ENCODE measurements at places on chromosomes 6 and 20. TPM values are rescaled to one million over a fixed set of nuclear protein-coding genes. Genes with fewer than 3 reads are reported as not detected.

Gene TREML2
- 4.3 TPM for total RNA-seq

Gene DNAH8
- total RNA-seq, result not detected

Gene EYA2
- total RNA-seq, result 9.1 TPM

Gene CTAGE9
- 0.19 TPM for total RNA-seq

Gene PDE7B
- 14.2 TPM for total RNA-seq

Gene C4B
- 117 TPM for total RNA-seq

Gene GRM1
- total RNA-seq, result 0.16 TPM

Gene SYS1
- 55.0 TPM for total RNA-seq

Gene IBTK
- total RNA-seq, result 27.7 TPM

Gene RSPH4A
- total RNA-seq, result 2.0 TPM

Gene GPRC6A
- not detected for total RNA-seq

Gene NRSN1
- total RNA-seq, result not detected

Gene TUBE1
- total RNA-seq, result 21.0 TPM
